ENCODE measurements at places on chromosomes 6 and 20. TPM values are rescaled to one million over a fixed set of nuclear protein-coding genes. Genes with fewer than 3 reads are reported as not detected.

GRCh38 chr6:2838251-2838650, 3.4 kb downstream of the SERPINB1 start:
- H3K4me3 ChIP-seq = no peak overlapping the region
- peaks cover 27% of the 10 kb centered on the region for H3K4me1 ChIP-seq
- no peaks in the 10 kb centered on the region for H3K36me3 ChIP-seq
- no peaks in the 10 kb centered on the region for H3K27me3 ChIP-seq
- H3K27ac ChIP-seq = no peak overlapping the region
- DNase-seq = no peak

GRCh38 chr6:44001318-44002066, 125.8 kb downstream of the MRPL14 start:
- peak overlapping the region; percentile 64 for H3K4me3 ChIP-seq
- no peak for DNase-seq
- H3K4me1 ChIP-seq = no peaks in the 10 kb centered on the region
- H3K27me3 ChIP-seq = no peaks in the 10 kb centered on the region
- H3K36me3 ChIP-seq = no peaks in the 10 kb centered on the region

DNA sequence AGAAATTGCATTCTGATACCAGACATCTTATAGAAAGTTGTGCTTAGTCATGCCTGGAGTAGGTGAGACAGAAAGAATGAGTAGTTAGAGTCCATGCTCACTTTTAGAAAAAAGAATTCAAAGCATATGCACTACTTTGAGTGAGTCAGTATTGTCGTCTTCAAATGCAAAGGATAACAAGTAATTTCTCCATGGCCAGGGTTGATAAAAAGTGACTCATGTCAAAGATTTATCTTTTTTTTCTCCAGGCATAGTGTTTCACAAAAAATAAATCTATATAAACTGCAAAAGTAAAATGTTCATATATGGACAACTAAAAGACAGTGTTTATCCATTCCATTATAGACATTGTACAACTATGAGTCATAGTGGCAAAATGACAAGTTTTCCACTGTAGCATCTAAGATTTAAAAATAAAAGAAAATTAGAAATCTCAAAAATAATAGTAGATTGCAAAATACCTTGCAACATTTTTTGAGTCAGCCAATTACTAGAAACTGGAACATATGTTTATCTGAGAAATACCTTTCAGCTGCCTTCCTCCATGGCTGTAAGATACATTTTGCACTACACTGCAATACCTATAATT, 329.6 kb downstream of the GRIK2 start:
- H3K27ac ChIP-seq = no peak overlapping the region
- H3K36me3 ChIP-seq = no peaks in the 10 kb centered on the region
- H3K27me3 ChIP-seq = no peaks in the 10 kb centered on the region
- H3K4me1 ChIP-seq = no peaks in the 10 kb centered on the region

GRCh38 chr20:46206025-46206424, 87.9 kb downstream of the CD40 start:
- H3K4me1 ChIP-seq = no peaks in the 10 kb centered on the region
- no peak for DNase-seq
- H3K36me3 ChIP-seq = no peaks in the 10 kb centered on the region
- H3K27ac ChIP-seq = no peak overlapping the region
- no peak overlapping the region for H3K4me3 ChIP-seq
- no peaks in the 10 kb centered on the region for H3K27me3 ChIP-seq

- H3K4me1 ChIP-seq = no peaks in the 10 kb centered on the region
- H3K36me3 ChIP-seq = peaks cover 4% of the 10 kb centered on the region
- no peak for DNase-seq
- no peak overlapping the region for H3K27ac ChIP-seq
- no peaks in the 10 kb centered on the region for H3K27me3 ChIP-seq
Measured at GRCh38 chr20:33606118-33606771, 55.9 kb upstream of the C20orf144 start.

GRCh38 chr6:50097966-50098640, 48.4 kb upstream of the DEFB112 start:
- no peak overlapping the region for H3K4me3 ChIP-seq
- DNase-seq = no peak
- H3K36me3 ChIP-seq = no peaks in the 10 kb centered on the region
- no peak overlapping the region for H3K27ac ChIP-seq
- no peaks in the 10 kb centered on the region for H3K27me3 ChIP-seq

- DNase-seq = no peak
- no peaks in the 10 kb centered on the region for H3K27me3 ChIP-seq
- H3K36me3 ChIP-seq = no peaks in the 10 kb centered on the region
- no peaks in the 10 kb centered on the region for H3K4me1 ChIP-seq
- H3K27ac ChIP-seq = no peak overlapping the region
Measured at GRCh38 chr6:121826156-121826810, 390.8 kb downstream of the GJA1 start.

GRCh38 chr6:84139311-84139710, 88.1 kb downstream of the CEP162 start:
- no peak overlapping the region for H3K4me3 ChIP-seq
- no peak for DNase-seq
- no peaks in the 10 kb centered on the region for H3K27me3 ChIP-seq
- H3K4me1 ChIP-seq = no peaks in the 10 kb centered on the region
- H3K27ac ChIP-seq = no peak overlapping the region

- DNase-seq = no peak
- no peaks in the 10 kb centered on the region for H3K27me3 ChIP-seq
- no peaks in the 10 kb centered on the region for H3K36me3 ChIP-seq
- H3K4me3 ChIP-seq = no peak overlapping the region
- H3K4me1 ChIP-seq = no peaks in the 10 kb centered on the region
- H3K27ac ChIP-seq = no peak overlapping the region
Measured at GRCh38 chr6:4209196-4209595, 73.8 kb upstream of the ECI2 start.

Gene SEL1L2
- 7.4 TPM for total RNA-seq

Gene STAU1
- 79.9 TPM for total RNA-seq

Gene DTNBP1
- 22.0 TPM for total RNA-seq

Gene THBD
- 22.6 TPM for total RNA-seq

Gene GNAS-AS1
- 1.5 TPM for total RNA-seq

Gene NMBR
- not detected for total RNA-seq

Measured in breast epithelium (tissue), 4 donors.